AG08395 (cell line): ENCODE measurements at places on chromosomes 12 and 14.

GRCh38 chr12:9719790-9720189 lies 13.1 kb downstream of the CLECL1 start:
- DNase-seq: no peak

GRCh38 chr12:51508285-51508684 lies 82.7 kb upstream of the SCN8A start:
- DNase-seq: no peak

- no peak for DNase-seq
Measured at GRCh38 chr14:30958555-30959407, 66.7 kb upstream of the AP4S1 start.

DNA sequence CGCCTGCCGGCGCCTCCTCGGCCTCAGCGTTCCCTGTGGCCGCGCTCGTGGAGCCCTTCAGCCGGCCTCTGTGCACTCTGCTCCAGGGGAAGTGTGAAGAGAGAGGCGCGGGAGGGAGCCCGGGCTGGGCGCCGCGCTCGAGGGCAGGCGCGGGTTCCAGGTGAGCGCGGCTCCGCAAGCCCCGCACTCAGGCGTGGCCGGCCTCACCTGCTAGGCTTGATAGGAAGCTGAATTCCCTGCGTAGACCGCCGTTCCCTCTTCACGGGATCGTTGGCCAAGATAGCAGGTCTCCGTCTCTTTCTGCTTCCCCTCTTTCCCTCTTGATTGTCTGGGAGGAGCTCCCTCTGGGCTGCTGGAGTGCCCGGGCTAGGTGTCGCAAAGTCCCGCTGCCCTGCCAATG lies 89.7 kb downstream of the ASCL4 start:
- DNase-seq: no peak

DNA sequence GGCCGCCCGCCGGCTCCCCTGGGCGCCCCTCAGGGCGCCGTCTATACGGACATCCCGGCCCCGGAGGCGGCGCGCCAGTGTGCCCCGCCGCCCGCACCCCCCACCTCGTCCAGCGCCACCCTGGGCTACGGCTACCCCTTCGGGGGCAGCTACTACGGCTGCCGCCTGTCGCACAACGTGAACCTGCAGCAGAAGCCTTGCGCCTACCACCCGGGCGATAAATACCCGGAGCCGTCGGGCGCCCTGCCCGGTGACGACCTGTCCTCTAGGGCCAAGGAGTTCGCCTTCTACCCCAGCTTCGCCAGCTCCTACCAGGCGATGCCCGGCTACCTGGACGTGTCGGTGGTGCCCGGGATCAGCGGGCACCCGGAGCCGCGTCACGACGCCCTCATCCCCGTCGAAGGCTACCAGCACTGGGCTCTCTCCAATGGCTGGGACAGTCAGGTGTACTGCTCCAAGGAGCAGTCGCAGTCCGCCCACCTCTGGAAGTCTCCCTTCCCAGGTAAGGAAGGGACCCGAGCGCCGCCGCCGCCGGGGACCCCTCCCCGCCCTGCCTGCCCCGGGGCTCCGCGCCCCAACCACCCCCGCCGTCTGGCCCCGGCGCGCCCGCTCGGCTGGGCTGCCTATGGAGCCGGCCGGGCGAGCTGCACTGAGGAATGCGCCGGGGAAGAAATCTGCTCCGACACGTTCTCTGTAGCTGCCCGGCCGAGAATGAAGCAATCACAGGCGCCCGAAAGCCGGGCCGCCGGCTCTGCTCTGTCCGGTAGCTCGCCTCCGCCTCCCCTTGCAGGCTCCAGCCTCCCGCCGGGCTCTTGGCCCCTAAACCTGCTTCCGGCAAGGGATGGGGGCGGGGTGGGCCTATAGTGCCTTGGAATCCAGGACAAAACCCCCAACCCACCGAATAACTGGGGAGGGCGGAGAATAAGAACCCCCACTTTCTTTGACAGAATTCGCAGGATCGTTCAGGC lies 794 bp downstream of the HOXC13 start:
- peak; percentile 61 for DNase-seq

- peak; percentile 44 for DNase-seq
Measured at GRCh38 chr14:33634631-33635030, 316.2 kb downstream of the EGLN3 start.

- DNase-seq: no peak
Measured at GRCh38 chr14:91009501-91010152, 50.8 kb downstream of the RPS6KA5 start.

- no peak for DNase-seq
Measured at GRCh38 chr12:100666588-100666987, 93.1 kb downstream of the GAS2L3 start.

- DNase-seq: no peak
Measured at GRCh38 chr12:120885521-120885920, 18.6 kb downstream of the SPPL3 start.

- peak; percentile 59 for DNase-seq
Measured at GRCh38 chr12:12922191-12922616, 29.8 kb downstream of the GPRC5D start.

- no peak for DNase-seq
Measured at GRCh38 chr14:68864361-68864750, 71.5 kb upstream of the ZFP36L1 start.

DNA sequence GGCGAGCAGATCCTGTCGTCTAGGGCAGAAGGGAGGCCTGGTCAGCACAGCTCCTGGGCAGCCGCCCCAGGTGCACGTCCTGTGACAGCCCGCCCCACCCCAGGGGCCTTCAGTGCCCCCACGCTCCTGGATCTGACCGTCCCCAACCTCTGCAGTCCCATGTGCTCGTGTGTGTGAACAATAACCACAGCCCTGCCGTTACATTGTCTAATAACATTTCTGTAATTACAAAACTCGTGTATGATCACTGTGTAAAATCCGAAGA lies 39.8 kb downstream of the CHGA start:
- DNase-seq: no peak

GRCh38 chr14:90398315-90398839 lies 1.5 kb downstream of the CALM1 start:
- peak; percentile 8 for DNase-seq

- DNase-seq: no peak
Measured at GRCh38 chr14:29453045-29453444, 474.6 kb downstream of the PRKD1 start.

- no peak for DNase-seq
Measured at GRCh38 chr14:26414926-26415325, 182.9 kb downstream of the NOVA1 start.

DNA sequence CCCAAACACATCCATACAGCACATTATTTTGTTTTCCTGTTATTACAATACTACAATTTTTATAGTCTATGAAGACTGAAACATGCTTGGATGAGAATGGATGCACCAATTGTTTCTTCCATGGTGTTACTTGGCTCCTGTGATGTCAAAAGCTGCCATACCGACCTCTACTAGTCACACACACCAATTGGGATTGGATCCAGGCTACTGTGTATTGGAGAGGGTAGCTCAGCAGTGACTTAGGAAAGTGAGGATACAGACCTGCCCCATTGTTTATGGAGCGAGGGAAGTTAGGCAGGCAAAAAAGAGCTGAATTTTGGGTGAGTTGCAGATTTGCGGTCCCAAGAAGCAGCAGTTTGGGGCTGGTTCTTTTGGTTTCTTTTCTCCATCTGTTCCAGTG lies 30.8 kb upstream of the AKAP6 start:
- DNase-seq: no peak

GRCh38 chr12:49672301-49673217 lies 34.6 kb downstream of the FMNL3 start:
- DNase-seq: no peak

- DNase-seq: no peak
Measured at GRCh38 chr12:109140560-109140959, 24.2 kb downstream of the ACACB start.

GRCh38 chr12:65620046-65620445 lies 204.2 kb upstream of the HMGA2 start:
- DNase-seq: no peak

- DNase-seq: no peak
Measured at GRCh38 chr14:61609884-61610283, 85.4 kb upstream of the HIF1A start.

- no peak for DNase-seq
Measured at GRCh38 chr14:33696165-33696564, 254.7 kb downstream of the EGLN3 start.

DNA sequence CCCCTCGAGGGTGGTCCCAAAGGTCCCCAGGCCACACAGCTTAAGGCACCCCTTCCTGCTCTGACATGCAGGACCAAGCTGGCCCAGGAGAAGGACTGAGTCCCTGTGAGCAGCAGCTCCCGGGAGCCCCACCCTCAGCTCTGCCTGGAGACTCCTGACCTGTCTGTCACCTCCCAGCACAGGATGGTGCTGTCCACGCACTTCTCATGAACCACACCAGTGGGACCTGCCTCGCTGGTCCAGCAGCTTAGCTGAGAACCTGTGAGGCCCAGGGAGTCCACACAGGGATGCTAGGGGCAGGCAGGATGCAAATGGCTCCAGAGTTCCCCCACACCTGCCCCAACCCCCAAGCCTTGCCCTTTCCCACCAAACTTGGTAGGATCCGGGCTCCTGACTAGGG lies 27.7 kb downstream of the CCDC85C start:
- no peak for DNase-seq

- DNase-seq: no peak
Measured at GRCh38 chr12:110917961-110918360, 2.4 kb downstream of the MYL2 start.

GRCh38 chr14:65101631-65102440 lies 481 bp downstream of the MAX start:
- DNase-seq: no peak

DNA sequence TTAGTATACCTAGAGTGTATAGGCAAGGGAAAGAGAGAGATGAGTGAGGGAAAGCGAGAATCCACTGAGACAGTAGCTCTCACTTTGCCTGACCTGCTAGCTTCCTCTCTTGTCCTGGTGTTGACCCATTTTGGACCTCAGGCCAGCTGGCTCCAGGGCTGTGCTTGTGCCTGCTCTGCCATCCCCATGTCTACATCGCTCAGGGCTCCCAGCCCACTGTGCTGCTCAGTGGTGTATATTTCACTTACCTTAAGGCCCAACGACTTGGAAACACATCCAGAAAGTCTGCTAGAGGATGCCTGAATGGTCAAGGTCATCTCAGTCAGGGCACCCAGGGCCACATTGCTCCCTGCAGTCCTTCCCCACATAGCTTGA lies 964 bp upstream of the SERPINA4 start:
- no peak for DNase-seq

- DNase-seq: no peak
Measured at GRCh38 chr12:14846042-14846587, 2.8 kb upstream of the ART4 start.

GRCh38 chr12:101368016-101368415 lies 39.6 kb downstream of the ARL1 start:
- DNase-seq: no peak

DNA sequence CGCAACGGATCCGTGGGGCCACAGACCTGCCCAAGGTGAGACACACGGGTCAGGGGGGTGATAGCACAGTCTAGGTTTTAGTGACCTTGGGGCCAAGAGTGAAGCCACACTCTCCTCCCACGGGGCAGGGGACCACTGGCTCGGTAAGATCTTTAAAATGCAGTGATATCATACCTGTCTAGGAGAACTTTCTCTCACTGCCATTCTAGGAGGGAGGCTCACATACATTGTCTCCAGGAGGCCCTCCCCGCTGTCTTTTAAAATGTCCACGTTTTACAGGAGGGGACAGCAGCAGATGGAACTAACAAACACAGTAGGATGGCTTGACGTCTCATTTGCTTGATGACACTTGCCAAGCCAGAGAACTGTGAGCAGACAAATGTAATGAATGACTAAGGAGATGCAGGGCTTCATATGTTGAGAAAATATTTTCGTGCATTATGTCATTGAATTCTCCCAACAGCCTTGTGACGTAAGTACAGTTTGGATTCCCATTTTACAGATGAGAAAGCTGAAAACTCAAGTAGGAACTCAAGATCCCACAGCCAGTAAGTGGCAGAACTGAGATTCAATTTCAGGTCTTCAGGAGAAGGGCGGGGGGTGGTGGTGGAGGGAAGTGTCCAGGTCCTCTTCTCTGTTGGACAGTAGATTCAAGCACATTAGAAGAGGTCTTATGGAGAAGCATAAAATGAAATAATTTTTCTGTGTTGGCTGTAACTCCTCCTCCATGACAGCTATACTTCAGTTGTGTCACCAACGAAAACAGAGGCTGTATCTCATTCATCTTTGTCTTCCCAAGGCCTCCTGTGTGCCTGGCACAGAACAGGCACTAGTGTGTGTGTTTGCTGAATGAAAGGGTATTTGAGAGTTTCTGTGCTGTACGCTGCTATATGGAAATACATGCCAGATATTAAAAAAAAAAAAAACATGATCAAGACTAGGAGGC lies 2.1 kb downstream of the VASH1 start:
- no peak for DNase-seq

- no peak for DNase-seq
Measured at GRCh38 chr14:58763210-58763609, 125.4 kb downstream of the DACT1 start.
